ENCODE measurements at places on chromosomes 13 and 19.

DNA sequence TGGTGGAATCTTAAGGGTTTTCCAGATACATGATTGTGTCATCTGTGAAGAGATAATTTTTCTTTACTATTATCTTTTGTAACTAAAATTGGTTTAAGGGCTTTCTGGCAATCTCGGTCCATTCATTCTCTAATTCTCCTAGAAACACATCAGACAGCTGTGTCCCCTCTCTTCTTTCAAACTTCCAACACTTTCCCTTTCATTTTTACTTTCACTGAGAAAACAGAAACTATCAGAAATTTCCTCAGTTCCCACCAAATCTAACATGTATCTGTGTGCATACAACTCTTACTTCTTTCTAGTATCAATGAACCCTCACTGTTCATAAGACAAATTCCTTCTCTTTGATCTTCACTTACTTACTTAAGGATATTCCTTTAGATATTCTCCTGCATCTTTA, 40.2 kb downstream of the KCNRG start:
- no peak for DNase-seq

DNA sequence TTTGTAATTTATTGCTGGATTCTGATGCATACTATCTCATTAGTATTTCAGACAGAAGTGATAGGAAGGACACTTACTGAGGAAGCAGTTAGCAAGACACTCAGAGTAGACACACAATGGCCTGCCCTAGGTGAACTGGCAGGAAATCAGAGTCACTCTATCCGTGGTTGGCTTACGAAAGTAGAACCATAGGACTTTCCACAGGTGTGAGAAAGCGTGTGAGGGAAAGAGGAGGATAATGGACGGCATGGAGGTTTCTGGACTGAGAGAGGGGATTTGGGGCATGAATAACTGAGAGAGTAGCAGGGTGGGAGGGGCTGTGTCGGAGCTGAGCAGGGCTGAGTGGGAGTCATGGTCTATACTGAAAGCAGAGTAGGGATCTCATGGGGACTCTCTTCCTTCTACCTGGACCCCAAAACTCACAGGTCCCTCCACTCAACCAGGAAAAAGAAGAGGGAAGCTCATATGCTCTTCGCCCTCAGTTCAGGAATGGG, 18.7 kb upstream of the EID2 start:
- no peak for DNase-seq

DNA sequence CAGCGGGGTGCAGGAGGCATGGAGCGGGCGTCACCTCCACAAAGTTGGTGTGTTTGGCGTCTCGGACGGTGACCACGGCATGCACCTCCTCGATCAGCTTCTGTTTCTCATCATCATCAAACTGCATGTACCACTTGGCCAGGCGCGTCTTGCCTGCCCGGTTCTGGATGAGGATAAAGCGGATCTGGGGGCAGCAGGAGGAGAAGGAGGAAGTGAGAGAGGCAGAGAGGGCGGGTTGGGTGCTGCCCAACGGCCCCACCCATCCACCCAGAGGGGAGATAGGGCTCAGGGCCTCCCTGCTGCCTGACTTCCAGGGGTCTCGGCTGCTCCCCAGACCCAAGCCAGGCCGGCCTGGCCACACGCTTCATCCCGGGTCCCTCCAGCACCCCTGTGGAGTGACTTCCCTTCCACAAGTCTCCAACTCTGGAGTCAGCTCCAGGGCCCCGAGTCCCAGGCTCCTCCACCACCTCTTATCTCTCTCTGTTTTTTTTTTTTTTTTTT, 4.6 kb downstream of the AP2S1 start:
- DNase-seq: no peak

- DNase-seq: no peak
Measured at GRCh38 chr19:57317503-57317902, 2.8 kb upstream of the ZNF543 start.

DNA sequence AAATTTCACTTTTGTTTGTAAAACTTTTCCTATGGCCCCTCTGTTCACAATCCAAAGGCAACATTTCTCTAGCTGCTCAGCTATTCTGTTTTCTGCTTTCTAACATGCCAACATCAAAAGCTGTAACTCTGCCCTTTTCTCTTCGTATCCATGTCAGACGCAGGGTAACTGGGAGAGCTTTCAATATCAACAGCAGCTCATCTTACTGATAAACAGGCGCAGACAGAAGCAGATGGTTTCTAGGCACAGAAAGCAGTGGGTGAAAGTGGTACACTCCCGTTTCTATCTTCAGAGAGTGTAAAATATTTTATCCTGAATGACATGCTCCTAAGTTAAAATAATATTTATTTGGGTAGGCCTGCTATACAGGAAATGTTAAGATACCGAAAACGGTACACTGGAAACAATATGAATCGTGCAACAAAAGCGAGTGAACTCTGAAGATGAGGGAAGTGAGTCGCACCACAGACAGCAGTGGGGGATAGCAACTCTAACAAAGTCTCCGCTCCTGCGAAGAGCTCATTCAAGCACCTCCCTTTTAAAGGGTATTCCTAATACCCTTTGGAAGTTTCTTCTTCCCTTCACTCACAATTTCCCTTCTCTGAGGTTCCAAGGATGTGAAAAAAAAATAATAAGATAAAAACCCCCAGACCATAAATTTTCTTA, 798.3 kb downstream of the GPC5 start:
- DNase-seq: no peak

GRCh38 chr13:48186722-48187121, 46.3 kb upstream of the ITM2B start:
- no peak for DNase-seq

DNA sequence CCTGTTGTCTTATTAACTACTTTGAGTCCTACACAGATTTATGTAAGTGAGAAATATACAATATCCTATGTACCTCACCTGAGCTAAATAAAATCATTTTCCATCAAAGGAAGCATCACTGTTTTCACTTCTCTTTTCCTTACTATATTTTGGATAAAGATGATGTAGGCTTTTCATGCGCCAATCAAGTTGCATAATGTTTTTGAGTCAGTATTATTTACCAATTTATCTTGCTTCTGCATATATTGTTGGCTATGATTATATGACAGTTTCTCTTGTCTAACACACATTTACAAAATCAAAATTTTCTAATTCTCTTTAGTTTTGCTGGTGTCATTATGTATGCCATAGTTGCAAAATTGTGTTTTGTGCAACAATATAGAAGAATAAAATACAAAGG, 67.9 kb upstream of the FRY start:
- DNase-seq: no peak

GRCh38 chr19:1258707-1259205, 10.4 kb downstream of the MIDN start:
- DNase-seq: no peak

DNA sequence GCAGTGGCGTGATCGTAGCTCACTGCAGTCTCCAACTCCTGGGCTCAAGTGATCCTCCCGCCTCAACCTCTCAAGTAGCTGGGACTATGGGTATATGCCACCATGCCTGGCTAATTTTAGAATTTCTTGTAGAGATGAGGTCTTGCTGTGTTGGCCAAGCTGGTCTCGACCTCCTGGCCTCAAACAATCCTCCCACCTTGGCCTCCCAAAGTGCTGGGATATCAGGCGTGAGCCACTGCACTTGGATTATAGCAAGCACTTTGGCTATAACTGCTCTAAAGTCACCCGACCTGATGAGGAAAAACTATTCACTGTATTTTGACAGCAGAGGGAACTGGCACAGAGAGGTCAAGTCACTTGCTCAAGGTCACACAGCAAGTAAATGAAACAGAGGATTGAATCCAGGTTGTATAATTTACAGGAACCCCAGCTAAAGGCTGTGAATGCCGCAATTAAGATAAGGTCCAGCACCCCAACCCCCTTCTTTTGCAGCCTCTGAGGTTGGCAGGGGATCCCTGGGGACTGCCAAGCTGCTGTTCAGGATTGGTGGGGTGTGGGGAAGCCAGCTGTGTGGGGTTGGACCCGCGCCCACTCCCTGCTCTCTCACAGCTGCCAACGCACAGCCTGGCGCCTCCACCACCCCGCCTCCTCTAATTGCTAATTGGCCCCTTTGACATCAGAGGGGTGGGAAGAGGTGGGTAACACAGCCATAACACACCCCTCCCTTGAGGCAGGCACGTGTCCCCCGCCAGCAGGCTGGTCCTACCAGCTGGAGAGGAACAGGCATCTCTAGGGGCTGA, 6.0 kb downstream of the TMIGD2 start:
- DNase-seq: peak; percentile 97

- no peak for DNase-seq
Measured at GRCh38 chr19:35741203-35741515, 1.1 kb downstream of the IGFLR1 start.

GRCh38 chr13:77810430-77810829, 108.2 kb downstream of the EDNRB start:
- peak; percentile 0 for DNase-seq

DNA sequence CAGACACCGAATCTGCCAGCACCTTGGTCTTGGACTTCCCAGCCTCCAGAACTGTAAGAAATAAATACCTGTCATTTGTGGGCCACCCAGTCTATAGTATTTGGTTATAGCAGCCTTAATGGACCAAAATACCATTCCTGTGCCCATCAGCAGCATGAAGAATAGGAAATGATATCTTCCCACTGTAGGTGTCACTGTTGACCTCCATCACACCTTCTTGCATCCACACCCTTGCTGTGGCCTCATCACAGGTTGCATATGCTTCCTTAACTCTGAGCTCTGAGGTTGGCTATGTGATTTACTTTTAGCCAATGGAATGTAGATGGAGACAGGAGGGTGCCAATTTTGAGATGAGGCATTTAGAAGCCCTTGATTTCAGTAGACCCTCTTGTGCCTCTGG, 242.0 kb upstream of the TSHZ3 start:
- no peak for DNase-seq

- DNase-seq: peak; percentile 83
Measured at GRCh38 chr13:109789262-109789661, 2.9 kb upstream of the IRS2 start.

GRCh38 chr13:96769874-96770273, 224.4 kb downstream of the OXGR1 start:
- DNase-seq: no peak

DNA sequence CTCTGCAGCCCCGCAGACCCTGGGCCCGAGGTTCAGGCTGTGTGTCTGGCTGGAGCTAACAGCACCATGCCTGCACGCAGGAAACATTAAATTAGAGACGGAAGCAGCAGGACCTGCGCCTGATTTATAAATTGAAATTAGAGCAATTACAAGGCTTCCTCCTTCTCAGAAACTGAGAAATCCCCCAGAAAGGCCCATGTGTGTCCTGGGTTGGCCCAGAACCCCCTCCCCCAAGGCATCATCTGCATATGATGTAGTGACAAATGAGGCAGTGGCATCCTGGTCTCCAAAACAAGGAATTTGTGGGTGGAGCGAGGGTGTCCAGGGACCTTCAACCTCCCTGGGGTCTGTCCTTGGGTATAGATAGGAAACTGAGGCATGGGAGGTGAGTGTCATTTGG, 27.2 kb upstream of the SEMA6B start:
- DNase-seq: no peak

DNA sequence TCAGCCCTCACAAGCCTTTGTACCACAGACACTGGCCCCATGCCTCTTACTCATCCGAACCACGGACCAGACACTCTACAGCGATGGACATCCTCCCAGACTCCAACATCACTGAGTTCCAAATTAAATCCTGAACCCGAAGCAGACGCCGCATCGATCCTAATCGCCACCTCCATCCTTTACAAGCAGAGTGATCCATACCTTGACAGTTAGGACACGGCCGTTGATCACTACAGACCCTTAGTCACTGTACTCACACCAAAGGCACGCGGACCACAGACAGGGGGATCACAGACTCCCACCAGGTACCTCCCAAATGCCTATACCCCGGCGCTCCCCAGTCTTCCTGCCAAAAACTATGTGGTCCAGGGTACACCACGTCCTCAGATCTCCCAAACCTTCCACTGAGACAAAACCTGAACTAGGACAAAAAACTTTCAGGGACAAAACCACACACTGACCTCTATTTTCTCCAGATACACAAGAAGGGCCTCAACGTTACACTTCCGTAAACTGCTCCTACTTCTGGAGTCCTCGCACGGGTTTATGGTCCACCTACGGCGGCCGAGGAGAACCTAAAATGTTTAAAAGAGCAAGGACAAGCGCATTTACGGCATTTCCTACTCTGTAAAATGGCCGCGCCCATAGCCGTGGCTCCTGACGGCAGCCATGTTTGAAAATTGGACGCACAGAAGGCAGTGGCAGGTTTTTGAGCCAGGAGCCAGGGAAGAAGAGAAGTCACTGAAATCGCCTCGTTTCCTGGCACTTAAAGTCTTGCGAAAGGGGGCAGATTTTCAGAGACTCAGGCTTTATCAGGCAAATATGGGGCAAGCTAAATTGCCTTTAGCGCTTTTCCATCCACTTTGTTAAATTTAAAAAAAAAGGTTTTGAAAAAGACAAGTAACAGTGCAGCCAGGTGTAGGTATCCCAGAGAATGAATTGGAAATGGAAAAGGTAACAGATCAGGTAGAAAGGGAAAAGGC, at the start of gene ZNF350:
Gene ZNF350 (minus strand): TSS at position 532 of the 983 bp plus-strand sequence. CDS start 12,480 bp downstream, outside the sequence.
- DNase-seq: peak; percentile 96

DNA sequence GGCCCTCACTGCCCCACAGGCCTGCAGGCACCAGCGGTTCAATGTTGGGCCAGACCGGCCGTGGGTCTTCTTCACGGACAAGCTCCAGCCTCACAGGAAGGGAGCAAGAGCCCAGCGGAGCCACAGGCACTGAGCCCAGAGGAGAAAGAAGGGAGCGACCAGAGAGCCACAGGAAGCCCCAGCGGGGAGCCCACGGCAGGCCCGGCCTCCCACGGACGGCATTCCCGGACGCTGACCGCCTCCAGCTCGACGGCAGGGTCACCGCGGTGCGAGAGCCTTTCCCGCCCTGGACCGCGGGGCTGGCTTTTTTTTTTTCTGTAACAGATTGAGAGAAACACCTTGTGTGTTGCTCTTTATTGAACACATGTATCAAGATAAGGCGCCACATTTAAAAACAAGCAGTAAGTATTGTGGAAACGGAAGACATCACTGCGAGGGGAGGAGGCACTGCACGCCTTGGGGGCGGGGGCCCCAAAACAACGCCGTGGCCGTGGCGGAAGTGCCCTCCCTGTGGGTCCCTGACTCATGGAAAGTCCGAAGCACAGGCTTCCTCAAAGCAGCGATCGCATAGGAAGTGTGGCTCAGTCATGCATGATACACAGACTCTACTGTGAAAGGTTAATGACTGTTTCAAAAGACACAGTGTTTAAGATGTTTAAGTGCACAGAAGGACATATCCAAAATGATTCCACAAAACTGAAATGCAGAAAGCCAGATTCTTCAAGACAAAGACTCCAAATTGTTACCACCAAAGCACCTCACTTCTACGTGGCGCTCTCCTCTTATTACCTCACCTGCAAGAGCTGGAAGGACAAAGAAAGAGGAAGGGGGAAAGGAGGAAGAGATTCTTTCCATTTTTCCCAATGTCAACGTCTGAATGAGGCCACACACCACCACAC, 3.5 kb downstream of the RASA3 start:
- no peak for DNase-seq

- DNase-seq: no peak
Measured at GRCh38 chr19:8244442-8244841, 35.3 kb downstream of the CERS4 start.

- no peak for DNase-seq
Measured at GRCh38 chr13:44565881-44566280, 10.2 kb downstream of the TSC22D1 start.

GRCh38 chr13:79786176-79786575, 305.2 kb downstream of the NDFIP2 start:
- no peak for DNase-seq

GRCh38 chr13:58434943-58435342, 803.4 kb downstream of the PCDH17 start:
- DNase-seq: no peak

- DNase-seq: no peak
Measured at GRCh38 chr19:38919837-38920601, 8.0 kb upstream of the CCER2 start.

Measured in NCI-H1105 treated with DMSO at 0.1 percent for 48 hours (cell line).